Fibroblast of upper back skin (primary cell): ENCODE measurements at places on chromosomes 12 and 14.

DNA sequence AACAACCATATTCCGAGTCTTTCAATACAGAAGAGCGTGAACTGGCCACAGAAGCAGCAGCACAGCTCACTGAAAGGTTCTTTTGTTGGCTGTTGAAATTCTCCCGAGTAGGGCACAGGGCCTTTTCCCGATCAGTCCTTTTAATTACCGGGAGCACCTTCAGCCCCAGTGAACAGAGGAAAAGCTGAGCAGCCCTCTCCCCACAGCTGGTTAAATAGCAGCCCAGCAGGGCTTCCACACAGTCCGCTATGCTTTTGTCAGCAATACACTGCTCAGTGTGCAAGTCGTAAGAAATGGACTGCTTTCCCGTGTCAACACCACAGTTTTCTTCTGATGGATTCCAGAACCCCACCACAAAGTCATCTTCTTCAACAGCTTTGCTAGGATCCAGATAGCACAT is 61.3 kb downstream of the DICER1 start:
- peak; percentile 10 for DNase-seq

DNA sequence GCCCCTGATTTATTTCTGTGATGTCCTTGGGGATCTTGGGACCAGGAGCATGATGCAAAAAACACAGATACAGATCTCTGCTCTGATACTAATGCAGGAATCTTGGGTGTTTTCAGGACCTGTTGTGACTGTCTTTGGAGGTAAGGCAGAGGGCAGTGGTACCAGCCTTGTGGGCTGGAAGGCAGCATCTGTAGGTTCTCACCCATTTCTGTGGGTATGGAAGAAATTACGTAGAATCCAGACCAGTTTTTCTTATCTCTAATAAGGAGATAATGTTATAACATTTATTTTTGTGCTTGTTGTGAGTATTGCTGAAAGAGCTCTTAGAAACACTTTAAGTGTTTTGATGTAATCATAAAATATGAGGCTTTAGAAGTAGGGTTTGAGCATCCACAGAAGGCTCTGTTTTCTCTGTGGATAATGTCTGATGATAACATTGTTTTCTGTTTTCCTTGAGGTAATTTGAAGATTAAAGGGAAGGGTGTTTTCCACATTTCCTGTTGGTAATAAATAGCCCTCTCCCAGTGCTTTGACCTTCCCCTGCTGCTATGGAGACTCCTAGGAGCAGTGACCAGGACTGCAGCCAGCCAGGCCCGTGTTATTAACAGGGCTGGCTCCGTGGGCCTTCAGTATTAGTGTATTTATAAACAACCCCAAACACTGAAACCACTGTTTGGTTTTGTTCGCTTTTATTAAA is 9.4 kb upstream of the DCP1B start:
- DNase-seq: no peak

DNA sequence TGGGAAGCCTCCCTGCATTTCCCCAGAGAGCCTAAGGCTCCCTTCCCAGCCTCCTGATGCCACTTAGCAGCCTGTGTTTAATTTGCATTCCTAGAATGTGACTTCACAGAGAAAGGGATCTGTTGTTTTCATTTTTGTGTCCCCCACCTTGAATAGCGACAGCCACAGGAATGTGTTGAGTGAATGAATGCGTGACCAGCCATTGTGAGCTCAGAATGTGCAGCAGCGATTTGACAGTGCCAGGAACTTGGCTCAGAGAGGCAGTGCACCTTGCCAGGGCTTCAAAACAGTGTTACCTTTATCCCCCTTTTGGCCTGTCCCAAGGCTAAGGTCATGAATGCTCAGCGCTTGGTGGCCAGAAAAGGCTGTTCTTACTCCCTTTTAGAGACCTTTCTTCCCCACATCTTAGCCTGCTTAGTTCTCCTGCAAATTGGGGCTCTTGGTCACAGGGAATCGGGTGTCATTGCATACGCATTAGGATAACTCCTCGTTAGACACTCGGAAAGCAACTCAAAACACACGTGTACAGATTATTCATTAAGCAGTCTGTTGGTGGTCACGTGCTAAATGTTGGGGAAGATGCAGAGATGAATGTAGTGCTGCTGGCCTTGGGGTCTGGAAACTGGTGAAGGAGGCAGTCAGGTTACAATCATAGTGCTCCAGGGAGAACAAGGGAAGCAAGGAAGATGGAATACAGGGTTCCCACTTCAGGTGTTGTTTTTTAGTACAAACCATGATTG is 9.8 kb downstream of the NTF3 start:
- peak; percentile 91 for DNase-seq

GRCh38 chr14:67425608-67426007 is 13.6 kb upstream of the PLEK2 start:
- DNase-seq: no peak

DNA sequence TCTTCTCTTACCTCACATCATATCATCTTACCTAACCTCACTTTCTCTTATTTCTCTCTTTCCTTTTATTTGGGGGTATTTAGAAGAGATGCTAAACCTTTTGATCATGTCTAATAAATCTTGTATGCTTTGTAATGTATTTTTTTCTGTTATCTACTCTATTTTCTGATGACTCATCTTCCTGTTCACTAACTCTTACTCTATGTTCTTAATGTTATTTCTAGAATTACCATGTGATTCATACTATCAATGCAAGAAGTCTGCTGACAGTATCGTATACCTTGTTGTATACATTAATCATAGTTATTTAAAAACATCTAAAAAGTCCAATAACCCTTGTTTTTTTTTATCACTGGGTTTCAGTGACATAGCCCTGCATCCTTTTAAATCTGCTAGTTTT is 62.3 kb downstream of the MGAT4C start:
- DNase-seq: peak; percentile 30
